Esophagus muscularis mucosa (tissue), 4 donors: ENCODE measurements at places on chromosomes 2 and 18.

DNA sequence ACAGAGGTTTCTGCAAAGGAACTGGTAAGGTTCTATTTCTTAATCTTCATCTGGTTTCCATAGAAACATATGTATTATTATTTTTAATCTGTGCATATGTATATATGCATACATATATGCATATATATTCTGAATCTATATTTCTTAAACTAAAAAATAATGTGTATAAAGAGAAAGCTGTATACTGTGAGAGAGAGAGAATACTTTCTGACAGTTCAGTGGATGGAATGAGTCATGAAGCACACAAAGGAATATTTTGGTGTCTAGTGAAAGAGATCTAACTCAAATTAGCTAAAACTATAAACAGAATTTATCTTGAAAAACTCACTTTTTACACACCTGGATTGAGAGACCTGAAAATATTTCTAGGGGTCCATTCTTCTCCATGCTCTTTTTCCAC is 1929.3 kb upstream of the LRRTM1 start:
- peaks cover 6% of the 10 kb centered on the region for H3K4me1 ChIP-seq
- no peak for DNase-seq

DNA sequence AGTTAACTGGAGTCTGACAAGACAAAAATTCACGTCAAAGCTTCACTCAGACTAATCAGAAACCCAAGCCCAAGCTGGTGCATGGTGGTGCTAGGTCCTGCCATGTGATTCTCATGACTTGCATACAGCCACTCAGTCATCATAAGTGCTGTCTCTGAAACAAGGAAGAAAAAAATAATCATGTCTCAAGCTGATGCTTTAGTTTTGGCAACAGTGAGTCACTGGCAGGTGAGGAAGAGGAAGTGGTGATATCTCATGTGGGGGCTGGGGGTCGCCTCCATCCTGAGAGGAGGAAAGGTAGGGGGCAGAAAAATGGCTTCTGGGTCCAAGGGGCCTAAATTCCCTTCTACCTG is 136.3 kb downstream of the TMEM163 start:
- H3K36me3 ChIP-seq = no peaks in the 10 kb centered on the region
- no peak overlapping the region for H3K4me3 ChIP-seq
- H3K4me1 ChIP-seq = no peaks in the 10 kb centered on the region

DNA sequence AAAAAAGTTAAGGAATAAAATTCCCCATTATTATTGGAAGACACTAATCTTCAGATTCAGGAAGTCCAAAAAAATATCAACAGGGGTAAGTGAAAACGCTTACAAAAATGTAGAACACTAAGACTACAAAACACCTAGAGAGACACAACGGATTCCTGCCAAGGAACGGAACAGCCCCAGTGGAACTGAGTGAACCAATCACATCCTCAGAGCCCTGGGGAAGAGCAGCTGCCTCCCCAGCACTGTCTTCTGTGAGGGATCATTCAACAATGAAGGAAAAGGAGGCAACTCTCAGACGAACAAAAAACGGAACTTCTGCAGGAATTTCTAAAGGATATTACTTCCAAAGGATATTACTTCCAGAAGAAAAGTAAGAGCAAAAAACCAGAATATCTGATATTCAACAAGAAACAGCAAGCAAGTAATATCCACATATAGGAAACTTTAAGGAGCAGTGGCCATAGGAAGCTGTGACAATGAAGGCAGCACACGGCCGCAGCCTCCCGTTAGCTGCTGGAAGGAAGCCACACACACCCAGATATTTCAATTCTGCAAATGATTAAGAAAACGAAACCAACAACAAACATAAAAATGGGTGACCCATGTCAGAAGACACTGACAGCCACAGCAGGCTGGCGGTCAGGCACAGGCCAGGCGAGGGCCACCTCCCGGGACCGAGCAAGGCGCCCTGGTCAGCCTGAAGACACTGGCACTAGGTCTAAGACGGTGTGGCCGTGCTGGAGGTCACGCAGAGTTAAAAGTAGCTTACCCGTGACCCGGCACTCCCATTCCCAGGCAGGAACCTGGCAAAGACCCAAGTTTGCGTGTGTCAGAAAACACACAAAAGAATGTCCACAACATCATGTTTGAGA is 81.8 kb downstream of the HDAC4 start:
- H3K4me3 ChIP-seq = peak overlapping the region; percentile 36
- H3K27ac ChIP-seq = peak overlapping the region; percentile 80
- no peak for DNase-seq
- no peaks in the 10 kb centered on the region for H3K36me3 ChIP-seq
- no peaks in the 10 kb centered on the region for H3K27me3 ChIP-seq
- peaks cover 52% of the 10 kb centered on the region for H3K4me1 ChIP-seq

DNA sequence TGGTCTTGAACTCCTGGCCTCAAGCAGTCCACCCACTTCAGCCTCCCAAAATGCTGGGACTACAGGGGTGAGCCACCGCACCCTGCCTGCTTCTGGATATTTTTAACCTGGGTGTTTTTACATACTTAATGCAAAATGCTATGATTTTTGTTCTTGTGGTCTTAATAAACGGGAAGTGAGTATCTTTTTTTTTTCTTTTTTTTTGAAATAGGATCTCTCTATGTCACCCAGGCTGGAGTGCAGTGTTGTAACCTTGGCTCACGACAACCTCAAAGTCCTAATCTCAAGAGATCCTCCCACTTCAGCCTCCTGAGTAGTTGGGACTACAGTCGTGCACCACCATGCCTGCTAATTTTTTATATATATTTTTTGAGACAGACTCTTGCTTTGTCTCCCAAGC is 19.2 kb upstream of the ASXL2 start:
- DNase-seq = no peak
- no peaks in the 10 kb centered on the region for H3K36me3 ChIP-seq
- no peak overlapping the region for H3K27ac ChIP-seq
- no peaks in the 10 kb centered on the region for H3K4me1 ChIP-seq
- no peak overlapping the region for H3K4me3 ChIP-seq
- no peaks in the 10 kb centered on the region for H3K27me3 ChIP-seq

- no peaks in the 10 kb centered on the region for H3K36me3 ChIP-seq
- H3K27ac ChIP-seq = peak within 1 kb of the TSS; percentile 91
- no peaks in the 10 kb centered on the region for H3K27me3 ChIP-seq
Measured at GRCh38 chr2:112481528-112482233, at the start of gene TTL. TTL (plus strand) TSS chr2:112482156; CDS start chr2:112482345, 189 bp downstream.

- H3K27me3 ChIP-seq = no peaks in the 10 kb centered on the region
- H3K36me3 ChIP-seq = no peaks in the 10 kb centered on the region
- H3K4me3 ChIP-seq = peak overlapping the region; percentile 65
Measured at GRCh38 chr2:190180313-190181122, 118.0 kb upstream of the MSTN start.

GRCh38 chr2:30136764-30137444 is 9.9 kb upstream of the YPEL5 start:
- H3K27ac ChIP-seq = no peak overlapping the region
- DNase-seq = no peak
- no peaks in the 10 kb centered on the region for H3K4me1 ChIP-seq

GRCh38 chr2:191020742-191021381 is 6.9 kb upstream of the STAT1 start:
- peak overlapping the region; percentile 86 for H3K27ac ChIP-seq

GRCh38 chr2:108029912-108030311 is 43.6 kb downstream of the SLC5A7 start:
- no peak for DNase-seq
- no peaks in the 10 kb centered on the region for H3K4me1 ChIP-seq
- H3K36me3 ChIP-seq = no peaks in the 10 kb centered on the region
- H3K27ac ChIP-seq = no peak overlapping the region
- H3K27me3 ChIP-seq = no peaks in the 10 kb centered on the region
- no peak overlapping the region for H3K4me3 ChIP-seq

DNA sequence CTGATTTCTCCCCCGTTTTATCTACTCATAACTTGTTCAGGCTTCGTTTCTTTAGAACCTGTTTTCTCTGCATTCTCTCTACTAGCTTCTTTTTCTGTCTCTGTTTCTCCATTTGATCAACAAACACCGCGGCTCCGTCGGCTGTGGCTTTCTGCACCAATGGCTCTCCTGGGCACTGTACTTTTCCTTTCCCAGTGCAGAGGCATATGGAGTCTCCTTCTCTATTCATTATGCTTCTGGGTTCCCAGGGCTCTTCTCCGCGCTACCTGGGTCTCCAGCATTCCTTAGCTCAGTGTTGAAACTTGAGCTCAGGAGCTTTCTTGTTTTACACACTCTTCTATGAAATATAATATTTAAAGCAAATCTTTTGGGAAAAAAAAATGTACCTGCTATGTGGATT is 196.6 kb upstream of the SOX11 start:
- no peak for DNase-seq
- H3K4me3 ChIP-seq = no peak overlapping the region
- no peaks in the 10 kb centered on the region for H3K27me3 ChIP-seq
- H3K27ac ChIP-seq = no peak overlapping the region
- H3K36me3 ChIP-seq = no peaks in the 10 kb centered on the region

GRCh38 chr2:43419876-43420275 is 176.0 kb downstream of the THADA start:
- H3K36me3 ChIP-seq = no peaks in the 10 kb centered on the region
- H3K27me3 ChIP-seq = no peaks in the 10 kb centered on the region
- peaks cover 23% of the 10 kb centered on the region for H3K4me1 ChIP-seq
- no peak overlapping the region for H3K27ac ChIP-seq
- DNase-seq = no peak

DNA sequence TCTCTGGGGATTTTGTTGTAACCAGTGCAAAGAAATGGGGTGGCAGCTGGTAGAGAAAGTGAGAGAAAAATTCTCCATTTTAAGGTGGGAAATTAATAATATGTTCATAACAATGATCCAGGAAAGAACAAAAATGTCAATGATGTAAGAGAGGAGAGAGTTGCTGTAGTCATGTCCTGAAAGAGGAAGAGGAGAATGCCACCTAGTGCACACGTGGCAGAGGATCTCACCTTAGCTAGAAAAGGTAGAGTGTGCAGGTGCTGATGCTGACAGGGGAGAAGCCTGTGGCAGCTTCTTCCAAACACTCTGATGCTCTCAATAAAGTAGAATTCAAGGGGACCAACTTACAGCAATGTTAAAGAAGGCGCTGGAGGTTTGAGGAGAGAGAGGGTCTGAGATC is 282.9 kb upstream of the PKDCC start:
- H3K4me3 ChIP-seq = no peak overlapping the region
- H3K27me3 ChIP-seq = no peaks in the 10 kb centered on the region
- H3K4me1 ChIP-seq = no peaks in the 10 kb centered on the region
